ENCODE measurements at places on chromosomes 12 and 14.

DNA sequence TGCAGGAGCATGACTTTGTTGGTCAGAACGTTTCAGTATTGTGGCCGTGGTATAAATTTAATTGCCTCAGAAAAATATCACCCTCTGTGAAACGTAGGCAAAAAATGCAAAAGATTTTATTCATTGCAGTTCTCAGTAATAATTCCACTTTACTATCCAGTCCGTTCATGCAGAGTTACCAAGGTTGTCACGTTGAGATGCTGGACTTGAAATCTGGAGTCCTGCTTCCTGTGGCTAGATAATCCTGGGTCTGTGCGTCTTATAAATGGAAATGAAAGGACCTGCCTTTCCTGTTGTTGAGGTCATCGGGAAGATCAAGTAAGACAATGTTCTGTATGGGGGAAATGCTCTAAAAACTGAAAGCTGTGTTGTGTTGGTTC, 1.3 kb upstream of the AVPR1A start:
- DNase-seq, result no peak

DNA sequence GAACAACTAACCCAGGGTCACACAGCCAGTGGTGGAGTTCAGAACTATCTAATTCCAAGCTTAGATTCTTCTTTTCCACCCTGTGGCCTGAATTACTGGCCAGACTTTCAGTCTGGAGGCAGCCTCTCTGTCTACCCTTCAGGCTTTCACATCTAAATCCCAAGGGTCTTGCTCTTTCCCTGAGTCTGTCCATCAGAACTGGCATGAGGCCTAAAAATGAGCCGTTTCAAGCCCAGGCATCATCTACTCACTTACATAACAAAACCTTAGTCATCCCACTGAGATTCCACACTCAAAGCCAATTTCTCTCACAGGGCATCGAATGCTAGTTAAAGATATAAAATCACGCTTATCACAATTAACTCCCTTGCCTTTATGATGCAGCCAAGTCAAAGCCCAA, 1.3 kb upstream of the PTGDR start:
- no peak for DNase-seq

DNA sequence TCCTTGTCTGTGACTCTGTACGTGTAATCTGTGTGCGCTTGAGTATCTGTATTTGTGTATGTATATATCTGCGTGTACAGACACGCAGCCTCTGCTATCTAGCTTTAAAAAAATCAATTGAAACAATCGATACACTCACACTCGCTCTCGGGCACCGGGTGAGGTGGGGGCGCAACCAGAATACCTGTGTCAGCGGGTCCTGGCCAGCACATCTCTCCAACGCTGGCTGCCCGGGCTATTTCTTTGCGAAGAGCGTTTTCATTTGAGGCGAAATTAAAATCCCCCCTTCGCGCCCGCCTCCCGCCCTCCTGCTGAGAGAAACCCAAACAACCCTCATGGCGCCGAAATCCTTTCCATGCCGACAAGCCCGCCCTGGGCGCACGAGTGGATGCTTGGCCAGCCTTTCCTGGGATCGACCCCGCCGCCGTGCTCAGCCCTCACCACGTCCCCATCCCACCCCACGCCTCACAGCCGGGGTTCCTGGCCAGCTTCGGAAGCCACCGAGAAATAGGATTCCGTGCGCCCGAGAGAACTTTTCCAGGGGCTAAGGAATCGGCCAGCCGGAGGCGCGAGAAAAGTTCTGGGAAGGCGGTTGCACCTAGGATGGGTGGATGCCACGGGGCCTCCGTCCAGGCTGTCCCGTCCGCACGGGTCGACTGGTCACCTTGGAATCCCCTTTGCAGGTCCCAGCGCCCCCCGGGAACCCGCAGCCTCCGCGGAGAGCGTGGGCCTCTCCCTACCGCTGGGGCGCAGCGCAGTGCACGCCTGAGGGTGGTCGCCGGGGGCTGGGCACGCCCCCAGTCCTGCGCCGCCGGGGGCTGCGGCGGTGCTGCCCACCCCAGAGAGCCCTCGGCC, 1.0 kb downstream of the ZDHHC22 start:
- no peak for DNase-seq

DNA sequence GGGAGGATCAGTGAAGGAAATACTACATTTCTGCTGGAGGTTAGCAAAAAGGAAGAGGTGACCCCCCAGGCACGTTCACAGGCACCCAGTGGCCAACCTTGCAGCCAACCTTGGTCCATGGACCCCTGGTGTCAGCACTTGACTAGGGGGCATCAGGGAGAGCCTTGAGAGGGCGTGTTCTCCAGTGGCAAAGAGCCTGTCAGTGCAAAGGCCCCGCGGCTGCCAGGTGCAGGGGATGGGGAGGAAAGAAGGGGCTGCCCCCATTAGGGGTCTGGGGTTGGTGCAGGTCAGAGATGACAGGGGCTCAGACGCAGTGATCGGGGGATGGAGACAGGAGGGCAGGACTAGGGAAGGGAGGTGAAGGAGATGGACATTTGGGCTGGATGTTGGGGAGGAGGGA, 22.7 kb upstream of the ULK1 start:
- no peak for DNase-seq

DNA sequence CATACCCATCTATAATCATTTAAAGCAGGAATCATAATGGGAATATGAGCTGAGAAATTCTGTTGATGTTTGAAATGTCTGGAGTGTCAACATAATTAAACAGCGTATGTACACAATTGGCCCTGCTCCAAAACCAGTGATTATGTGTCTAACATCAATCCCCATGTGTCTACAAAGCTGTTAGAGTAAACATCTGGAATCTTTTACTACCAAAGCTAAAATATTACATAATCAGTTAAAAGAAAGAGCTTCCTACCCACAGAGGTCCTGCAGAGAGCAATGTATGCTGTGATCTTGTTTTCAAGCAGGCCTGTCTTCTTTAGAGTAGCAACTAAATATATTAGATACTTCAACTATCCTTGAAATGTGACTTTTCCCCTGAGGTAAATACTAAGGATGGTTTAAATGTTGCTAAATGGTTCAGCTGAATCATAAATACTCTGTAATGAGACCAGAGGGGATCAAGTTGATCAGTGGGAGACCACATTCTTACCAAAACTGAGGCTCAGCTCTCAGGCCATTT, 74.3 kb downstream of the RASSF8 start:
- DNase-seq, result no peak

Data from GM18507 (cell line).